ENCODE measurements at places on chromosomes 2 and 18.

DNA sequence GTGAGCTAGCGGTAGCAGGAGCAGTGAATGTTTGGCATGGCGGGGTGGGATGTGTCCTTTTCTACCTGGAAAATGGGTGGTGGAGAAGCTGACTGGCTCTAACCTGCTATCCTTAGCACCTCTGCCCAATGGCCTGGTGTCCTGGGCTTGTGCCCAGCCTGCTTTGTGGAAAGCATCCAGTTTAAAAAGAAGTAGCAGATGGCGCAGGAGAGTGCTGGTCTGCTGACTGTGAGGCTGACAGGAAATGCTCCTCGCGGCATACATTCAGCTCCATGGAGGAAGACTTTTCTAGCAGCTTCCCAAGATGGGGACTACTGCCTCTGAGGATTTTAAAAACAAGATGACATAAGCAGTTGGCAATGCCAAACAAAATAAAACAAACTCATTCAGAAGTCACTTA is 56.2 kb upstream of the LYPD6B start:
- H3K4me1 ChIP-seq, result no peaks in the 10 kb centered on the region
- H3K36me3 ChIP-seq, result no peaks in the 10 kb centered on the region
- DNase-seq, result no peak
- H3K4me3 ChIP-seq, result no peak overlapping the region
- H3K27ac ChIP-seq, result no peak overlapping the region

DNA sequence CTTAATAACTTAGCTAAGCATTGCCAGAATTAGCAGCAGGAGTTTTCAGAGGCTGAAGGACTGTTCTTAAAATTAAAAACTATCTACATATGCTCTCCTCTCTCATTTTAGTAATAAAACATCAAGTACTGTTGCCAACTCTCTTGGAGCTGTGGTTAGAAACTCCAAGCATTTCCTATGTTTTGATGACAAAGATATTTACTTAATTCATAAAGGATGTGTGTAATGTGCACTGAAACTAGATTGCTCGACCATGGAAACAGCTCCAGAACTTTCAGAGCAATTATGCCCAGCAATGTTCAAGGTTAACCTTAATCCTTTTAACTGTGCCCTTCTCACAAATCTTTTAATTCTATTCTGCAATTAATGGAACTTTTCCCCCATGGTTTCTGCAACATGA is 8.4 kb downstream of the GRP start:
- DNase-seq, result no peak
- no peaks in the 10 kb centered on the region for H3K4me1 ChIP-seq
- no peak overlapping the region for H3K27ac ChIP-seq
- H3K36me3 ChIP-seq, result no peaks in the 10 kb centered on the region

- no peak overlapping the region for H3K27ac ChIP-seq
- DNase-seq, result no peak
- no peaks in the 10 kb centered on the region for H3K27me3 ChIP-seq
- no peaks in the 10 kb centered on the region for H3K36me3 ChIP-seq
- no peak overlapping the region for H3K4me3 ChIP-seq
- H3K4me1 ChIP-seq, result no peaks in the 10 kb centered on the region
Measured at GRCh38 chr2:72757177-72757775, 68.6 kb downstream of the EXOC6B start.

- no peak overlapping the region for H3K4me3 ChIP-seq
- DNase-seq, result no peak
- no peak overlapping the region for H3K27ac ChIP-seq
- no peaks in the 10 kb centered on the region for H3K27me3 ChIP-seq
- no peaks in the 10 kb centered on the region for H3K4me1 ChIP-seq
Measured at GRCh38 chr18:72871091-72871490, 3.3 kb upstream of the NETO1 start.
